Progenitor cell of endocrine pancreas (in vitro differentiated cells): ENCODE measurements at places on chromosomes 7 and 10. TPM values are rescaled to one million over a fixed set of nuclear protein-coding genes. Genes with fewer than 3 reads are reported as not detected.

GRCh38 chr10:58621379-58622077, 108.9 kb downstream of the BICC1 start:
- DNase-seq = no peak

GRCh38 chr10:1187855-1188557, 131.8 kb downstream of the WDR37 start:
- no peak for DNase-seq

DNA sequence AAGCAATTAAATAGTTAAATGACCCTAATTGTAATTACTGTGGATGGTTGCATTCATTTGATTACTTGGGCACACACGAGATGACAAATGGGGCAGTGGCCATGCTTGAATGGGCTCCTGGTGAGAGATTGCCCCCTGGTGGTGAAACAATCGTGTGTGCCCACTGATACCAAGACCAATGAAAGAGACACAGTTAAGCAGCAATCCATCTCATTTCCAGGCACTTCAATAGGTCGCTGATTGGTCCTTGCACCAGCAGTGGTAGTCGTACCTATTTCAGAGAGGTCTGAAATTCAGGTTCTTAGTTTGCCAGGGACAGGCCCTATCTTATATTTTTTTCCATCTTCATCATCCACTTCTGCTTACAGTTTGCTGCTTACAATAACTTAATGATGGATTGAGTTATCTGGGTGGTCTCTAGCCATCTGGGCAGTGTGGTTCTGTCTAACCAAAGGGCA, 8.3 kb downstream of the PCBD1 start:
- DNase-seq = peak; percentile 56

- no peak for DNase-seq
These were observed 59.7 kb upstream of the NEBL start for GRCh38 chr10:20956843-20957242.

GRCh38 chr10:72720814-72721660, 29.1 kb downstream of the MCU start:
- no peak for DNase-seq

DNA sequence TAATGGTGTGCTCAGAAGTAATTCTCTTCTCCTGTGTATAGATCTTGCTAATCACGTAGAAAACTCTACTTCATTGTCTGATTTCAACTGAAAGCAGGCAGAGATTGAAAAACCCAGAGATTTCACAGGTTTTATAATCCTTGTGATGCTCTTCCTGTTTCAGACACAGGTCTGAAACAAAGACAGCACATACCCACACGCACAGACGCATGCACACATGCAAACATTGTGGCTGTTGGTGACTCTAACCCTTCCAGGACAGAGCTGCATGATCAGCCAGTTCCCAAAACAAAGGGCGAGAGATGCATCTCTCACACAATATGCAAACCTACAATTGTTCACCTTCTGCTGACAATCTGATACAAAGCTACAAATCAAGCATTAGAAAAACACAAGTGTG, 11.1 kb upstream of the TFEC start:
- no peak for DNase-seq

DNA sequence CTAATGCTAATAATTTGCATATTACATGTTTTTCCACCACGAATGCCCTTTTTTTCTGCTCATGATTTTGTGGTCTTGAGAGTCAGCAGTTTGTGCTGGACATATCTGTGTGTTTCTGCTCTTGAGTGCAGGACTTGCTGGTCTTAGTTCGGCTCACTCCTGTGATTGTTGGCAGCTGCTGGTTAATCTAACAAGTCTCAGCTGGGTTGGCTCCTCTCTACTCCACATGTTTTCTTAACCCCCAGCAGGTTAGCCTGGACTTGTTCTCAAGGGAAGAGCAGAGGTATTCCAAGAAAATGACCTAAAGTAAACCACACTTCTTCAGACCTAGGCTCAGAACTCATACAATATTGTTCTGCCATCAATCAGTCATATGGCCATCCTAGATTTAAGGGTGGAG, 1238.9 kb downstream of the XPNPEP1 start:
- no peak for DNase-seq

DNA sequence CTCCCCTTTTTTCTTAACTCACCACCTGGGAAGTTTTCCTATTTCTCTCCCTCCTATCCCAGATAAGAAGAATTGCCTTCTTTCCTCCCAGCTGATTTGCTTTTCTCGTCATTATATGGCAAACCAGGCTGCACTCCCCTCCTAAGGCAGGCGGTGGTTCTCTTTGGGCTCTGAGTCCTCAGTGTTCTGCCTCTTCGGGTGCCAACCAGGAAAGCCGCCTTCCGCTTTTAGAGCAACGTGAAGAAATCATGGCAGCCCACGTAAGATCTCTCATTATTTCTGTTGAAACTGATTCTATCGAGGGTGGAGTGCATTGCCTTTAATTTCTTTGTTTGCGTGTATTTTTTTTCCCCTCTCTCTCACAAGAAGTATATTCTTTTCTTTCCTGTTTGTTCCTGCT, 141.9 kb downstream of the CUX1 start:
- DNase-seq = no peak

GRCh38 chr7:129750091-129750490, 138.6 kb downstream of the NRF1 start:
- no peak for DNase-seq

DNA sequence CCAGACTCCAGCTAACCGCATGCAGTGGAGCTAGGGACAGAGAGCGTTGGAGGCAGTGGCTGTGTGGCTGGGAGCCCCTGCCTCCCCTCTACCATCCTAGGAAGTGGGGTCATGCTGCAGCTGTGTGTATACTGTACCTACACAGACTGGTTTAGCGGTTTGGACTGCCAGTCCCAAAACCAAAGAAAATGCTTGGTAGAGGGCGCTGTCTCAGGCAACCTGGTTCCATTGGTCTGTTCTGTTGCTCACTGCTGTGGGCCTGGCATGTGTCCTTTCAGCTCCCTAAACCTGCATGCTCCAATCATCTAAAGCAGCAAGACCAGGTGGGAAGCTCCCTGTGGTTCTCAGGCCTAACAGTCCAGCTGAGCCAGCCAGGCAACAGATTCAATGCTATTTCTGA, 4.5 kb downstream of the RBP4 start:
- no peak for DNase-seq

GRCh38 chr7:120955577-120956149, 5.1 kb downstream of the ING3 start:
- no peak for DNase-seq

GRCh38 chr7:8208816-8209215, 53.2 kb downstream of the ICA1 start:
- no peak for DNase-seq

DNA sequence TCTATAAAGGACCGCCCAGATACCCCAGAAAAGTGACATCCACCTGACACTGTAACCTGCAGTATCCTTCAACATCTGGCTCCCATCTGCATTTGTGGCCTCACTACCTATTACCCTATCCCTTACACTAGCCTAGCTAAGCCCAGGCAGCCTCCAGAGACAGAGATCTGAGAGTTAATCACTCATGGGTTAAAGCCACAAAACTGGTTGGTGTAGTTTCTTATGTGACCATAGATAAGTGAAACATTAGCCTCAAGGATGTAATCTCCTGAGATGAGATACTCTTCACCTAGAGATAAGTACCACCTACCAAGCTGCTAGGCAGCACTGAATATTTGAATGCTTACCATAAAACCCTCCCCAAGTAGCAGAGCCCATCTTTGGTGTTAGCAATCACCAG, 35.4 kb downstream of the CTTNBP2 start:
- DNase-seq = no peak

DNA sequence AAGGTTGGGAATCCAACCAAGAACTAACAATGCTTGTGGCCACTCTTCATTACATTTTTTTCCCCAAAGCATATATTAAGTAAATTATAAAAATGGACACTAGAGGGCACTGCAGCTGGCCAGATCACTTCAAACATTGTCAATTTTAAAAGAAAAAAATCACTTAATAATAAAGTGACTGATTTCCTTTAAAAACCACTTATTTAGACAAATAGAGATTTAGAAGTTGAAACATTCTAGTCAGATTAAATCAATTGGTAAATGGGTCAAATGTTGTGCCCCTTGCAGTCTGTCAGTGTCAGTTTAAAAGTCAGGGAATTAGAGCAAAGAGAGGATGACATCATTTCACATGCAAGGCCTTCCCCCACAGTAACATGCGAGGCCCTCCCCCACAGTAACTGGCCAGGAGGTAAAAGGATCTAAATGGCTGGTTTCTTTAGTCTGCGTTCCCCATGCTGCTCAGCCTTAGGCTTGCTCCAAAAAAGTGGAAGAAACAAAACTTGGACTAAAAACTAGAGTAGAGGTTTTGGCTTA, 177.9 kb downstream of the SKAP2 start:
- DNase-seq = no peak

DNA sequence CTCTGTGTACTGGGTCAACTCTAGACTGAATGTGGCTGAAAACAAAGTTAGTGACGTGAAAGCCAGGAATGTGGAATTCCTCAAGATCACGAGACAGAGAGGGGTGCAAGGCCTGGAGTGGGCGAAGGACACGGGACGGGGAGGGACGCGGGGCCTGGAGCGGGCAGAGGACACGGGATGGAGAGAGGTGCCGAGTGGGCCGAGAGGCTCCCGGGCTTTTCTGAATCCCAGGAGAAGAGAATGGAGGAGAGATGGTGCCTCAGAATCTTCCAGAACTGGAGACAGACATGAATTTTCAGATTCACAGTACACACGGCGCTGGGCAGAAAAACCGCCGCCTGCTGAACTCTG, 50.6 kb upstream of the PRKAR1B start:
- DNase-seq = no peak

- DNase-seq = no peak
These were observed 198.7 kb downstream of the THSD7A start for GRCh38 chr7:11633310-11633709.

DNA sequence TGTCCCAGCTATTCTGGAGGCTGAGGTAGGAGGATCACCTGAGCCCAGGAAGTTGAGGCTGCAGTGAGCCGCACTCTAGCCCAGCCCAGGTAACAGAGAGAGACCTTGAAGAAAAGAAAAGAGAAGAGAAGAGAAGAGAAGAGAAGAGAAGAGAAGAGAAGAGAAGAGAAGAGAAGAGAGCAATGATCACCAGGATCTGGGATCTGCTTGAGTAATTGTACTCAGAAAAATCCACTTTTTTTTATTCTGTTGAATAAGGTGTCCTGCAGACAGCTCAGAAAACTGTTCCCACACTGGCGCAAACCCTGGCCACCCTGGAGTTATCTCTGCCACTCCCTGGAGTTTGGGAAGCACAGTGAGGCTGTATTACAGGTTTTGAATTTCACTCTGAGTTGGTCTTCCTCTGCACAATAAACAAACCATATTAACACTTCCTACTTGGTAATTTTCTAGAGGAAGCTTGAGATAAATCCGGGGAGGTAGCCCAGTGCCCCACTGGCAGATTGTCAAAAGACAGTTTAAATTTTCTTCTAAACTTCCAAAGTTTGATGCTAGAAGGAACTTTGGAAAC, 9.6 kb upstream of the OAT start:
- DNase-seq = no peak

GRCh38 chr10:74624501-74624900, 201.9 kb upstream of the KAT6B start:
- DNase-seq = no peak

DNA sequence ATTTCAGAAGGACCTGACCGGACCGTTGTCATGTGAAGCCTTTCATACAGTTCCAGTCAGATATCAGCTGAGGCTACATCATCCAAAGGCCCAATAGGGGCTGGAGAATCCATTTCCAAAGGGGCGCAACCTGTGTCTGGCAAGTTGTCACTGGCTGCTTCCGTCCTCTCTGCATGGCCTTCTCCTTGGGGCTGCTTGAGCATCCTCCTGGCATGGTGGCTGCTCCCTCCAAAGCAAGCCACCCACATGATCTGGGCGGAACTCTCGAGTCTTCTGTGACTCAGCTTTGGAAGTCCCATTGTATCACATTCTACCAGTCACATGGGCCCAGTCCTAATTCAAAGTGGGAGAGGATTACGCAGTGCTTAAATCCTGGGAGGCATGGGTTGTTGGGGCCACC, 207.0 kb upstream of the SHH start:
- DNase-seq = no peak

- DNase-seq = no peak
These were observed 99.4 kb upstream of the EFCAB10 start for GRCh38 chr7:105680505-105681187.

- DNase-seq = no peak
These were observed 31.4 kb downstream of the PARP12 start for GRCh38 chr7:140031364-140031763.

- no peak for DNase-seq
These were observed 84.5 kb upstream of the CSTF2T start for GRCh38 chr10:51783941-51784340.

DNA sequence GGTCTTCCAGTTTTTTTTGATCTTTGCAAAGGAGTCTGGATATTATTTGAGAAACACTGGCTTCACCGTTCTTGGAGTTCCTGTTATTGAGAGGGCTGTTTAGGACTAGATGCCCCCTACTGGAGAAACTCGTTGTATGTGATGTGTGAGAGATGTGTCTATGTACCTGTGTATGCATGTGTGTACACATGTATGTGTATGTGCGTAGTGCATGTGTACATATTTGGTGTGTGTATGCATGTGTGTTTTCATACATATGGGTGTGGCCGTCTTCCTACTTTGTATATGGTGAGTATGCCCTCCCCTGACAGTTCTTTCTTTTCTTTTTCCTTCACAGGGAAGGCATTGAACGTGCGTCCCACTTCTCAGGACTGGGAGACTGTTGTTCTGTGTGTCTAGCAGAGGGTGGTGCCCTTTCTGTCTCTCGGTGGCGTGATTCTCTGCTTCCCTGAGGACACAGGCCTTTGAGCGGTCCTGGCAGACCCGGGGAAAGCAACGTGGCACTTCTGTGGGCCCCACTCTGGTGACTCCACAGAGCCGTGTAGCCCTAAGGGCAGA, 3.0 kb upstream of the CALHM3 start:
- no peak for DNase-seq

GRCh38 chr10:73126343-73126742, 16.1 kb downstream of the NUDT13 start:
- no peak for DNase-seq

- no peak for DNase-seq
These were observed 81.7 kb downstream of the ST7 start for GRCh38 chr7:117034851-117035464.

DNA sequence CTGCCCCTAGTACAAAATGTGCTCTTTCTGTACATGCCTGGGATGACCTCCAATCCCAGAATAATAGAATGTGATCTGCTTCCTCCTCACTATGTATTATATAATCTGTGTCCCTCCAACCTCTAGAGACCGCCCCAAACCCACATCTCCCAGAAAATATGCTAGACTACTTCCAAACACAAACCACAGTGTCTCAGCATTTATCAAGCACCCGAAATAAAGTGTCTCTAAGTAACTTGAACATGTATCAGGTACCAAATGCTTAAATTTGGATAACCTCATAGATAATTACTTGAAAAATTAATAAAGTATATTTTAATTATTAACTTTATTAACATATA, 16.1 kb downstream of the LYZL1 start:
- no peak for DNase-seq

- DNase-seq = no peak
These were observed 47.5 kb downstream of the GLI3 start for GRCh38 chr7:42189535-42189934.

- DNase-seq = no peak
These were observed 52.2 kb downstream of the KMT2C start for GRCh38 chr7:152383341-152384234.

The MEOX2 gene
- 0.20 TPM in 1 of 2 replicates, not detected in the other for total RNA-seq

The TBC1D12 gene
- total RNA-seq = 7.4 and 8.0 TPM in 2 replicates

The FGL2 gene
- total RNA-seq = not detected in 2 replicates

The SPDYE9 gene
- 0.22 TPM in 1 of 2 replicates, not detected in the other for total RNA-seq

The OR2AE1 gene
- not detected in 2 replicates for total RNA-seq

The CCL24 gene
- not detected in 2 replicates for total RNA-seq

The CHAT gene
- total RNA-seq = 0.36 TPM in 1 of 2 replicates, not detected in the other

The PLA2G12B gene
- total RNA-seq = 3.8 and 4.0 TPM in 2 replicates

The AMPH gene
- total RNA-seq = 1.8 and 1.9 TPM in 2 replicates

The MMP21 gene
- total RNA-seq = not detected in 2 replicates

The TFAM gene
- 53.5 and 60.7 TPM in 2 replicates for total RNA-seq

The EBLN1 gene
- not detected in 2 replicates for total RNA-seq

The SORCS1 gene
- total RNA-seq = 13.6 and 14.1 TPM in 2 replicates

The EFCAB10 gene
- 0.53 and 0.73 TPM in 2 replicates for total RNA-seq
